ENCODE measurements at places on chromosomes 11 and 22.
A peak's percentile ranks its signal among the peaks of the same experiment; 100 is the strongest.

GRCh38 chr11:111795334-111795985 lies 29.3 kb upstream of the PPP2R1B start:
- DNase-seq: peak; percentile 25

DNA sequence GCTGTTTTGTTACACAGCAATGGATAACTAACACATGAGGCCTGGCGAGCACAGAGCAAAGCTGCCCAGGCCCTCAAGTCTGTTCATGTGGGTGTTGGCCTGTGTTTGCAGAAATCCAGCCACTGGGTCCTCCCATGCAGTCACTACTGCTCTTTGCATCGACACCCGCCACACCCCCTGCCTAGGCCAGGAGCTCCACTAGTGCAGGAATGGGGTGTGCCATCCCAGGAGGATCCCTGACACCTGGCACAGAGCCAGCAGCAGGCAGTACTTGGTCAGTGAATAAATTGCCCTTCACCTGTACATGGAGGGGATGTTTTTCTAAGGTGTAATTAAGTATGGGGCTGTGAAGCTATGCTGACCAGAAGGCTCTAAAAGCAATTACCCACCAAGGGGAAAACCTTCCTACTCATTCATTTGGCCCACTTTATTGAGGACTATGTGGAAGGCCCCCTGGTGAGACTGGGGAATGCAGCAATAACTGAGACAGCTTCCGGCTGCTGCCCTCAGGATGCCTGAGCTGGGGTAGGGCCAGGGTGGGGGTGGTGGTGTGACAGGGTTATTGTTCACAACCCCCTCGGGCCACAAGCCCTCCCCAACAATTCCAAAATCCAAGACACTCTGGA lies 160.8 kb downstream of the CRYBB2 start:
- no peak for DNase-seq

DNA sequence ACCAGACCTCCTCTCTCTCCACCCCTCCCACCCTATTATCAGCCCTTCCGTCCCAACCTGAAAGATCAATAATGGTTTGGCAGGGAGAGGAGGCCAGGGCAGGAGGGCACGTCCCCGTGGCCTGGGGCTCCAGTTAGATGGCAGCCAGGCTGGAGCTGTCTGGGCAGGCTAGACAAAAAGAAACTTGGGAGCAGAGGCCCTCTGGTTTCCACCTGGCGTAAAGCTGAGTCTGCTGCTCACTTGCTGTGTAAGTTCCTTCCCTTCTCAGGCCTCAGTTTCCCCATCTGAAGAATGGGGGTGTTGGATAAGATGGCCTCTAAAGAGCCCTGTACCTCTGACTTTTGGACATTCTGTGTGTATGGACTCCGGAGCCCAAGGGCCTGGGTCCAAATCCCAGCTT lies 3.8 kb upstream of the RHOD start:
- DNase-seq: no peak

GRCh38 chr22:30277547-30278344 lies 11.1 kb upstream of the OSM start:
- peak; percentile 73 for DNase-seq

DNA sequence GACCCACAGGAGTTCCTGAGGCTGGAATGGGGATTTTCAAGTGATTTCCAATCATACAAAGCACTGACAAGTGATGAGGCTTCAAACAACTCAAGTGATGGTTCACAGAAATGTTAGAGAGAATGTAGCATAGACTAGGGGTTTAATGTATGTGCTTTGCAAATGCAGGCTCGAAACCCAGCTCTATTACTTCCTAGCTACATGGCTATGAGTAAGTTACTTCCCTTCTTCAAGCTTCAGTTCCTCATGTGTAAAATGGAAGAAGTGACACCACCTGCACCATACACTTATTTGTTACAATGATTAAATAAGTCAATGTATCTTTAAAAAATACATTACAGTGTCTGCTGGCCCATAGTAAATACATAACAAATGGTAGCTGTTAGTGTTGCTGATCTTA lies 139.8 kb downstream of the CCDC81 start:
- no peak for DNase-seq

DNA sequence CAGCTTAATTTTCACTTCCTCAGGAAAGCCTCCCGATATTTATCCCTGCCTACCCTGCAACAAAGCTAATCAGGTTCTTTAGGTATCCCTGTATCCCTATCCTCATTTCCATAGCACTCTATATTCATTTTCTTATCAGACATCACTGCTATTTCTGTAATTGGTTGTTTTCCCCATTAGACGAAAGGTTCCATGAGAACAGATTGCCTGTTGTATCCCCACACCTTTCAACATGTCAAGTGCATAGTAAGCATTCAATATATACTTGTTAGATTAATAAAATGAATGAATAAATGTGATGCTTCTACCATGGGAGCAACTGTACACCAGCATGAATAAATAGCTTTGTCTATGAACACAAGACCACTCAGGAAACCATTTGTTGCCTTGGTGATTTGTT lies 499.8 kb downstream of the DLG2 start:
- no peak for DNase-seq

- DNase-seq: no peak
Observed at GRCh38 chr11:1231396-1232020, 8.6 kb downstream of the MUC5B start.

GRCh38 chr11:118147502-118147901 lies 5.1 kb downstream of the SCN4B start:
- no peak for DNase-seq

GRCh38 chr11:22510010-22510409 lies 115.6 kb downstream of the FANCF start:
- DNase-seq: no peak

DNA sequence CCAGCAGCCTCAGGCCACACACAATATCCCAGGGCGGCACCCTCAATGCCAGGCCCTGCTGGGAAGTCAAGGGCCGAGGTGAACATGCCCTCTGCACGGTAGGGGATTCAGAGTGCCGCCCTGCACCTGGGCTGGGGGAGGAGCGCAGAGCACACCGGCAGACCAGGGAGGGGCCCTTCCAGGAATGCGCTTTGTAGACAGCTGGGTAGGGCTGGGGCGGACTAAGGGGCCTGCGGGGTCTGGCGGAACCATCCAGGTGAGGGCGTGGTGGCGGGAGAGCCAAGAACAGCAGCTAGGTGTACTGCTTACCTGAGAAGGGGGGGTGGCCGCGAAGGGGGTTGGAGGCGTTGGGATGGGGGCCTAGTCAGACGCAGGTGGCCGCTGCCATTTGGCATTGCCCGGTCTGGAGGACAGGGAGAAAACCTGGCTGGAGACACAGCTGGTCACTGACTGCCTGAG lies 26.0 kb downstream of the DUSP8 start:
- no peak for DNase-seq

- no peak for DNase-seq
Observed at GRCh38 chr22:49967706-49968208, 7.2 kb downstream of the PIM3 start.

DNA sequence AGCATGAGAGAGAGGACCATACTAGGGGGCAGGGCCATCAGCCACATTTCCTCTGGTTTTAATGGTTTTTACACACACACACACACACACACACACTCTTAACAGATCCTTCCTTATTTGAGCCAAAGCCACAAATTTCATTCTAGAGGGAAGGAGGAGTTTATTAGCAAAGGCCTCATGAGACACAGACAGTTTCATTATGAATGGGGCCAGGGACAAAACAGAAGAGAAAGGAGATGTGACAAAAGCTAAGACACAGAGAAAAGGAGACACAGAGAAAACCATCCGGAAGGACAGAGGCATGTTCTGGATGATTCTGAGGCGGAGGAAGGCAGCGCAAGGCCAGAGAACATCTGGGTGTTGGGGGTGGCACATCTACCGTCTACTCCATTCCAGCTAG lies 32.2 kb upstream of the ARFGAP3 start:
- DNase-seq: no peak

- no peak for DNase-seq
Observed at GRCh38 chr11:46247659-46248058, 29.8 kb upstream of the CREB3L1 start.
